ENCODE measurements at places on chromosomes 13 and 19.

DNA sequence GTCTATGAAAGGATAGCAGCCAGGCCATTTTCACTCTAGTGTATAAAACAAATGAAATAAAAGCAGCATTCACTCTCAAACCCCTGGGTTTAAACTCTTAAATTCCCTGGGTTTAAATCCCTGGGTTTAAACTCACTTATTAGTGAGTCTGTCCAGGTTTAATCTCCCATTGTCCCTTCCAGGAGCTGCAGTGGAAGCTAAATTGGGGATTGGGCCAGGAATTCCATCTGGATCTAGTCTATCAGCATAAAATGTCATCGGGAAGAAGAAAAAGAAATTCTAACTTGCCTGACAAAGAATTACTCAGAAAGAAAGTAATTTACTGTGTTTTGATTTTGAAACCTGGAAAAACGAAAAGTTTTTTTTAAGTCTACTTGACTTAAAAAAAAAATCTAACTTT, 54.8 kb downstream of the FRY start:
- DNase-seq, result no peak

DNA sequence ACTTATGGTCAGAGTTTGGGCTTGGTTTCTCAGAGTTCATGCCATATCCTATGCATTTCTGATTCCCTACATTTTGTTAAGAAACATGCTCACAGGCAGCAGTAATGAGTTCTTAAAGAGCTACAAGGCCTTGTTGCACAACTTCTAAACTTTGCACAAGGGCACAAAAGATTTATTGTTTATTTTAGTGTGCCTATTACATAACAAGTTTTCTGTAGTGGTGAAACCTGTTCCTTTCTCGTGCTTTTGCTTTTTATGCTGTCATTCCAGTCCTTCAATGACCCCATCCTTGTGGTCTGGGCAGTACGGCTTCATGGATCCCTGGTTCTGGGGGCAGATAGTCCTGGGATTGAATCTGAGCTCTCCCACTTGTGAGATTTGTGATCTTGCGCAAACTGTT, 17.8 kb downstream of the ZNF507 start:
- DNase-seq, result no peak

DNA sequence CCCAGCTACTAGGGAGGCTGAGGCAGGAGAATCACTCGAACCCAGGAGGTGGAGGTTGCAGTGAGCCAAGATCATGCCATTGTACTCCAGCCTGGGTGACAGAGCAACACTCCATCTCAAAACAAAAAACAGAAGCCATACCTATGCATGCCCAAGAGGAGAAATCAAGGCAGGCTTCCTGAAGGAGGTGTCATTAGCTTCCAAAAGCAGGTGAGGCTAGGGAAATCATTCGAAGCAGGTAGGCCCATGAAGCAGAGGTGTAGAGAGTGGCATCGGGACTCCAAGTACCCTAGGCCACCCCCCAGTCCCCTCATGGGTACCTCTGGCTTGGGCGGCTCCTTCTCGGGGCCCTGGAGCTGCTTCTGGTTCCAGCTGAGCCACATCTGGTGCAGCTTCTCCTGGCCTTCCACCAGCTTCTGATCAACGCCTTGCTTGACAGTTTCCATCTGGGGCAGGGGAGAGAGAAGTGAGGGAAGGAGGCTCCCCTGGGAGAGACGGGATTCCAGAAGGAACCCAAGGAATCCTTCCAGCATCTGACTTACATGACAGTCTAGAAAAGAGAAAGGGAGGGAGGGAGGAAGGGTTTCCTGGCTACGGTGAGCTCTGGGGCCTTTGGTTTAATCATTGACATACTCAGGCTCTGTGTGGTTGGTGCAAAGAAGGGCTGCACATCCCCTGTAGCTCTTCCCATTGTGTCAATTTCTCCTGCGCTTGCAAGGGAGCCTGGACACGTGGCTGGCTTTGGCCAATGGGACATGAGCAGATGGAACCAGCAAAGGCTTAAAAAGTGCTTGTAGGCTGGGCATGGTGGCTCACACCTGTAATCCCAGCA, 13.1 kb upstream of the TICAM1 start:
- no peak for DNase-seq

DNA sequence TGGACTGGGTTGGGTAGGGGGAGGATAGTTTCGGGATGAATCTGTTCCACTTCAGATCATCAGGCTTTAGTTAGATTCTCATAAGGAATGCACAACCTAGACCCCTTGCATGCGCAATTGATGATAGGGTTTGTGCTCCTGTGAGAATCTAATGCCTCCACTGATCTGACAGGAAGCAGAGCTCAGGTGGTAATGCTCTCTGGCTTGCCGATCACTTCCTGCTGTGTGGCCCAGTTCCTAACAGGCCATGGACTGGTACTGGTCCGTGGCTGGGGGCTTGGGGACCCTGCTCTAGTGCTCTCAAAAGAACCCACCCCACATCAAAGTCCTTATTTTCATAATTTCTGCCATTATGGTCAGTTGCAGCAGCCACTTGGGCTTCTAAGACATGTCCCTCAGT, 30.1 kb downstream of the DNAJC3 start:
- DNase-seq, result no peak

GRCh38 chr19:20928371-20928770, 5.3 kb downstream of the ZNF85 start:
- DNase-seq, result no peak

DNA sequence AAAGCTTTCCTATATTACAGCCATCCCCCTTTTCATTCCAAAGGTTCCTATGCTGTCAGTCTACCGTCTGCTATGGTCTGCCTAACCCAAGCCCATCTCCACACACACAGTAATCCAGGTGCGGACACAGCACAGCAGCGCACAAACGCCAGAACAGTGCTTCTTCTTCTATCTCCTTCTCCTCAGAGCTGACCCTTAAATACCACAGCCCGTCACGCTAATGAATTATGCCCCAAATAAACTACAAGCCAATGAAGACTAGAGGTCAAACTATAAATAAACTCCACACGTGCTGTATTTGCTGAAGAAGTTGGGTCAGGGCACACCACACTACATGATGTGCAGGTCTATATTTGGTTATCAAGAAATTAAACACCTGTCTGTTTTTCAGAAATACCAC, 71.8 kb downstream of the TBC1D4 start:
- DNase-seq, result no peak

- DNase-seq, result no peak
Measured at GRCh38 chr13:47038188-47038587, 141.3 kb upstream of the HTR2A start.

GRCh38 chr13:36029166-36029565, 102.0 kb downstream of the DCLK1 start:
- DNase-seq, result no peak

- no peak for DNase-seq
Measured at GRCh38 chr13:106533943-106534638, 1.4 kb downstream of the EFNB2 start.

- no peak for DNase-seq
Measured at GRCh38 chr13:31725841-31726240, 13.5 kb upstream of the RXFP2 start.

DNA sequence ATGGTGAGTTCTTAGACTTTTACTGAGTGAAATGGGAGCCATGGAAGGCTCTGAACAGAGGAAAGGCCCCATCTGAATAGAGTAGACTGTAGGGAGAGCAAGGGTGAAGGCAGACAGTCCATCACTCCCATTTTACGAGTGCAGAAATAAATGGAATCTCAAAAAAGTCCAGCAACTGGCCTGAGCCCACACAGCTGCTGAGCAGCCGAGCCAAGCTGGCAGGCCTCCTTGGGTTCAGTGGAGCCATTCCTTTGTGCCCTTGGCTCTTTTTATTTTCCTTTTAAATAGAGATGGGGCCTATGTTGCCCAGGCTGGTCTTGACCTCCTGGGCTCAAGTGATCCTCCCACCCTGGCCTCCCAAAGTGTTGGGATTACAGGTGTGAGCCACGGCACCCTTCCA, 1.0 kb upstream of the MYH14 start:
- DNase-seq, result no peak

GRCh38 chr13:97228850-97229521, 6.9 kb downstream of the MBNL2 start:
- DNase-seq, result no peak

DNA sequence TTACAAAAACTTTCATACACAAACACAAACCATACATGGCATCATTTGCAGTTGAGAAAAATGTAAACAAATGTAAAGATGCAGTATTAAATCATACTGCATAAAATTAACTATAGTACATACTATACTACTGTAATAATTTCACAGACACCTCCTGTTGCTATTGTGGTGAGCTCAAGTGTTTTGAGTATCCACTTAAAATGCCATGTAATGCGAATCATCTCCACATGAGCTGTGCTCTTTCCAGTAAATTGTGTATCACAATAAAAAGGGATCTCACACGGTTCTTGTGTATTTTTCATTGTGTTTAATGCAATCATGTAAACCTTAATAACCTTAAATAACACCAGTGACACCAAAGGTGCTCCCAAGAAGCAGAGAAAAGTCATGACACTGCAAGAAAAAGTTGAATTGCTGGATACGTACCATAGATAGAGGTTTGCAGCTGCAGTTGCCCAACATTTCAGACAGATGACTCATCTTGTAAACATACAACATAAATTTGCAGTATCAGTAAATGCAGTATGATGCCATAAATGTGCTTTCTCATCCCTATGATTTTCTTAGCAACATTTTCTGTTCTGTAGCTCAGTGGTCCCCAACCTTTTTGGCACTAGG, 166.6 kb downstream of the RAP2A start:
- DNase-seq, result no peak

DNA sequence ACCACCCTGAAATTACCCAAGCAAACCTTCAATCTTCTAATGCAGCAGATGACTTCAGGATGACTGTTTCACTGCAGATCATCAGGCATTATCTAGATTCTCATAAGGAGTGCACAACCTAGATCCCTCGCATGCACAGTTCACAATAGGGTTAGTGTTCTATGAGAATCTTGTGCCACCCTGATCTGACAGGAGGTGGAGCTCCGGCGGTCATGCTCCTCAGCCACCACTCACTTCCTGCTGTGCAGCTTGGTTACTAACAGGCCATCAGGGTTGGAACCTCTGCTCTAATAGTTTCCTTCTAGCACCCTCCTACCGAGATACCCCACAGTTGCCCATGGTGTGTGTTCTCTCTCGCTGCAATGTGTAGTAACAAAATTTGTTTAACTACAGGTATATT, 442.8 kb downstream of the FGF14 start:
- DNase-seq, result no peak

- no peak for DNase-seq
Measured at GRCh38 chr13:71613066-71613745, 253.8 kb downstream of the DACH1 start.

DNA sequence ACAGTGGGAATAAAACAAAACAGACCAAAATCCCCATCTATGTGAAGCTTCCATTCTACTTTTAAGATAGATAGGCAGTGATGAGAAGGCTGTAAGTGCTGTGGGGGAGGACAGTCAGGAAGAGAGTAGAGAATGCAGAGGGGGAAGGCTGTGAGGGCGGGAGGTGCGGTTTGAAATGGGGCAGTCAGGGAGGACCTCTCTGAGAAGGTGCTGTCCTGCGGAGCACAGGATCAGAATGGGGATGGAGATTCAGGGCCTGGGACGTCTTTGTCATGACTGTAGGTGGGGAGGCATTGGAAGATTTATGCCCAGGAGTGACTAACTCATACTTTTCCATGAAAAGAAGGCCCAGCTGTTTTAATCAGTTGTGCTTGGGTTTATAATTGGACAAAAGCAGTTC, 3.9 kb upstream of the GPR183 start:
- DNase-seq, result no peak

DNA sequence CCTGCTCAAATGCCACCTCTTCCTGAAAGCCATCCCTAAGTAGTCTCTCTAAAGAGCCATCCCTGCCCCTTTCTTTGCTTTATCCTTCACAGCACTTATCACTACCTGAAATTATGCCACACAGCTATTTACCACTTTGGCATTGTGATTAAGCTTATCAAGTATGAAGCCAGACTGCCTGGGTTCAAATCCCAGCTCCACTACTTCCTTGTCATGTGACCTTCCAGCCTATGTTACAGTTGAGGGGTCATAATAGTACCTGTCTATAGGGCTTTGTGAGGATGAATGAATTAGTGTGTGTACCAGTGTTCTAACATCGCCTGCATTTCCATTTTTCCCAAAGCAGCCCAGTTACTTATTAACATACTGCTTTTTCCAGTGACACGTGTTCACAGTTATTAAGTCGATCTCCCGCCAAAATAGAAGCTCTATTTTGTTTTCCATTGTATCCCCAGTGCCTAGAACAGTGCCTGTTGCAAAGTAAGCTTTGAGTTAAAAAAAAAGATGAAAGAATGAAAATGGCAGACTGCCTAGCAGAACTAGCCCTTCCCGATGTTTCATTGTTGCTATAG, 32.8 kb downstream of the ZSWIM9 start:
- DNase-seq, result no peak

GRCh38 chr19:31072451-31072850, 276.8 kb downstream of the TSHZ3 start:
- DNase-seq, result no peak

GRCh38 chr19:4206818-4207484, 22.4 kb upstream of the EBI3 start:
- DNase-seq, result no peak

DNA sequence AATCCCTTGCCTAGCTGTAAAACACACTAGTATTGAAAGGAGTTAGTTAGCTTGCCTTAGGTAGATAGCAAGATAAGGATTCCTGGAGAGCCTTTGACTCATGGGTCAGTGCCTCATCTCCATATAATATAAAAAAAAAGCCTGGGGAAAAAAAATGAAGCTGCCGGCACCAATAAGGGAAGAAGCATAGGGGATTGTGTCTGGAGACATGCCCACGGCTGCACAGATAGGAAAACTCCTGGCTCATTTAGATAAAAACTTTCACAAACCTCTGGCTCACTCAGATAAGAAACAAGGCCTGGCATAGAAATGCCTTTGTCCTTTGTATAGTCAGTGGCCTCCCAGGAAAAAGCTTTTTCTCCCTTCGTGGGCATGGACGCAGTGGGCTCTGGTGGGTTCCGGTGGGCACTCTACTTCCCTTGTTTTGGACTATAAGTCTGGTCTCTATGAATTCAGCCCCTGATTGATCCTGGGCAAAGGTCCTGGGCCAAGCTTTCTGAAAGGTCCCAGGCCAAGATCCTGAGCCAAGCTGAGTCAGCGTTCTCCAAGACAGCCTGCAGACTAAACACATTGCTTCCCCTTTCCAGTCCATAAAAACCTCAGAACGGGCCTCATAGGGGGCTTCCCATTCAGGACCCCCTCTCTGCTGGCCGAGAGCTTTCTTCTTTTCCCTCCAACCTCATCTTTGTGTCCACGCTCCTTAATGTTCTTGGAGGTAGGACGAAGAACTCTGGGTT, 4.9 kb upstream of the OR7A17 start:
- no peak for DNase-seq

GRCh38 chr19:48795685-48796070, 15.2 kb downstream of the BCAT2 start:
- DNase-seq, result no peak

DNA sequence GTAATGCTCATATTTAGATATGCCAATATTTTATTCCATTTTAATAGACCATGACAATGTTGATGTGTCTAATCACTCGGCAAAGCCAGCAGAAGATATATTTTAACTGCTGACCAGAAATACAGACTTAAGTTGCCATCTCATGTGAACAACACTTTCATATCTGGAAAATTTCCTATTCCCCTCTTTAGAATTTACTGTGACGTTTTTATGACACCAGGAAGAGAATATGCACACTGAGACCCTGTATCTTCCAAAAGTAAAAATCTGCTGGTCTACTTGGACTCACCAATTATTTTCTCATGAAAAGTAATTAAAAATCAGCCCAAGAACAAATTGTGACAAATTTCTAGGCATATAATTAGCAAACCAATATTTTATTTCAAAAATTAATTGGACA, 2.1 kb downstream of the PROSER1 start:
- DNase-seq, result no peak

GRCh38 chr13:33348366-33348765, 62.8 kb upstream of the STARD13 start:
- DNase-seq, result no peak

All from activated T-cell treated with anti-CD3 and anti-CD28 coated beads for 1 hour (primary cell).